Activated T-helper 1 cell treated with anti-CD3 and anti-CD28 coated beads, Interleukin-12 subunit alpha, Interleukin-12 subunit beta, Interleukin-2, Interleukin-4 antibody, amounts not matched to agents 30 ng/mL and 10 ng/mL and 1 ng/mL, durations not matched to agents 14 hours and 24 hours and 36 hours (primary cell): ENCODE measurements at places on chromosomes 11 and 22.

- no peak for DNase-seq
Observed at GRCh38 chr11:37322333-37323194, 724.5 kb upstream of the RAG2 start.

GRCh38 chr22:36086170-36086490 is 57.5 kb upstream of the RBFOX2 start:
- no peak for DNase-seq

GRCh38 chr22:35548722-35549112 is 8.1 kb downstream of the RASD2 start:
- DNase-seq, result no peak

DNA sequence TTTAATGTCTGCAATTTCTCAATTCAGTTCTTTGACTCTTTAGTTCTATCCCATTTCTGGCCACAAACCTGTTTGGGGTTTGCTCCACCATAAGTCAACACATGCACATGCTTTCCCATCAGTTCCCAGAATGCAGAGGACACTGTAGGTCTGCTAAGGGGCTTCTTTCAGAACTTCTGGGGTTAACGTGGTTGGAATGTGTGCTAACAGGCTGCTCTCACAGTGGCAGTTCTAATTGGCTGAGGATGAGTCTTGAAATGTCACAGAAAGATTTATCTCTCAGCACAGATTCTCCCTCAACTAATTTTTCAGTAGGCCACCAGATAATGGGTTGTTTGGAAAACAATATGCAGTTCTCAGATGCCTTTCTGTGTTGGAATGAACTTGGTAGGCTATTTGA is 703.4 kb downstream of the NTM start:
- no peak for DNase-seq

DNA sequence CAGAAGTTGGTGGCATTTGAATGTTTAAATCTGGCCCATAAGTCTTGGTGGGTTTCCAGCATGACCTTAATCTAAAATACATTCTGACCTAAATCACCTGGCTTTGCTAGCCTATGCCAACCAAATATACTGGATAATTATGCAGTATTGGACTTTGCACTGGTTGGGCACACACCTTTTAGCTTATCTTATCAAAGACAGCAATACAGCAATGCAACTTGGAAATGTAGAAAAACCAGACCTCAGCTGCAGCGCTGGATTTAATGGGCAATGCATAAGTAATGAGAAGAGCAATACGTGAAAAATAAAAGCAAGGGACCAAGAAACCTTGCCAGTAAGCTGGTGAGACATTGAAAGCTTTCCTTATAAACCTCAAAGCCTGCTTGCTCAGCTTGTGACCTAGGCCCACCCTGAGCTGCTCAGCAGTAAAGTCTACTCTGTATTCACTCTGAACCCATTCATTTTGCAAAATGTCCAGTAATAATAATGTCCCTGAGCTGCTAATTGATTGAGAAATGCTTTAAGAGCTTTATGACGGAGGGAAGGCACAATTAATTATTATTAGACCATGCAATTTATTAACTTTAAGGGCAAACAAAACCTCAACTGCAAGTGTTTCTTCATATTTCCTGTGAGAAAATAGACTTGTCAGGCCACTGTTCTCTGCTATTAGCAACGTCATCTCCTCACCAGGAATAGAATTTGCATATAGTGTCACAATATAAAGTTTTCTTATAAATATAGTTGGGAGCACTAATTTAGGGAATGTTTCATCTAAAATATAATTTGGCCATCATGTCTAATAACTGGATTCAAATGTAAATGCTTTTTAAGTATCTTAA is 49.4 kb upstream of the CEP295 start:
- DNase-seq, result no peak

DNA sequence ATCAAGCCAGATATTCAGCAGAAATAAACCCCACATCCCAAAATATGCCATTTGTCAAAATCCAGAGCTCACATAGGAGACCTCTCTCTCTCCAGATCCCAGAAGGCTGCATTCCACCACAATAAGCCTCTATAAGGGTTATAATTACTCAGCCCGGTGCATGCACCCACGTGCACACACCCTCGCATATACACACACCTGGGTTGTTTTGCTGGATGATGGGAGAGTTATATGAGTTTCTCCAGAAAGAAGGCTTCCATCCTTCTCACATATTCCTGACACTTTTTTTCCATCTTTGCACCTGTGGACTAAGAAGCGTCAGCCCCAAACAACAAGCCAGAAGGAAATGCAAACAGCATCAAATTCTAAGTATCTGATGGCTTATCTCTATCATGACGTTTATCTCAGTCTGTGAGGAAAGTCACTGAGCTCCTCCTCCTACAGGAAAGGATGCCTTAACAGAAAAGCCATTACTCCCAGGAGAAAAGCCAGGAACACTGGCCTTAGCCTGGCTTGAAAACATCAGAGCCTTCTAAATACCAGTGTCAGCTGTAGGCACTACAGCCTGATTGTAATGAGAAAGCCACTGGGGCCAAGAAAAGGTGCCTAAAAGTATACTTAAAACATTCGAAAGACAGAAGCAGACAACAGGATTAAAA is 253.2 kb downstream of the LARGE1 start:
- DNase-seq, result no peak

GRCh38 chr11:59658036-59658435 is 10.8 kb downstream of the PATL1 start:
- DNase-seq, result no peak

DNA sequence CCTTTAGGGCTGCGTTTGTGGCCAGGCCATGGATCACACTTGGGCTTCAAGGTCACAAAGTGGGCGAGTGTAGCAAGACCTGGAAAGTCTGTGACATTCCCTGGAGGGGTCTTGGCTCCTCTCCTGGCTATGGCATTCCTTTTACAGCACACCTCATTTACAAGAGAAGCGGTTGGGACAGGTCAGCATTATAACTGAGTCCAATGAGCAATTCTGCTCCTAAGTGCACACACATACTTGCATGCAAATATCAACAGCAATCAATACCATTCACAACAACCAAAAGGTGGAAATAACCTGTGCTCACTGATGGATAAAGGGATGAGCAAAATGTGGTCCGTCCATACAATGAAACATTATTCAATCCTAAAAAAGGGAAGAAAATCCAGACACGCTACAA is 298.2 kb downstream of the CTTN start:
- DNase-seq, result no peak
